ENCODE measurements at places on chromosomes 2 and 18.

DNA sequence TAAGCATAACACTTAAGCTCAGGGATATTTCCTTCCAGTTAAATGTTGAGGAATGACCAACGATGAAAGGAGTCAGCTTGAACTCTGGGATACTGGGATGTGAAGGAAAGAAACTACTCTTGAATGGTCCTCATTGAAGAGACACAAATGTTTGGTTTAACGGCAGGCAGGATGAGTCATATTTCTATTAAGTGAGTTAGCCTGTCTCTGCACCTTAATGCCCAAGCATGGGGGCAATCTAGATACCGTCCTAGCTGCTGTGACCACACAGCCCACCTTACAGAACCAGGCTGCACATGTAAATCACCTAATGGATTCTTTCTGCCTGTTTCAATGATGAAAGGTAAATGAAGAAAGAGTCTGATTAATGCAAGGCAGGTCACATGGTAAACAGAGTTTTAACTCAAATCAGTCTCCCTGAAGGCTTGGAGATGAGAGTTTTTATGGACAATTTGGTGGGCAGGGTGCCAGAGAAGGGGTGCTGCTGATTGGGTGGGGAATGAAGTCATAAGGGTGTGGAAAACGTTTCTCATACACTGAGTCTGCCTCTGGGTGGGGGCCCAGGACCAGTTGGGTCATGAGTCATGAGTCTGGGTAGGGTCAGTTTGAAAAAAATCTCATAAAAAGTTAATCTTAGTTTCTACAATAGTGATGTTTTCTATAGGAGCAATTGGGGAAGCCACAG, 144.6 kb upstream of the MMADHC start:
- DNase-seq: no peak

DNA sequence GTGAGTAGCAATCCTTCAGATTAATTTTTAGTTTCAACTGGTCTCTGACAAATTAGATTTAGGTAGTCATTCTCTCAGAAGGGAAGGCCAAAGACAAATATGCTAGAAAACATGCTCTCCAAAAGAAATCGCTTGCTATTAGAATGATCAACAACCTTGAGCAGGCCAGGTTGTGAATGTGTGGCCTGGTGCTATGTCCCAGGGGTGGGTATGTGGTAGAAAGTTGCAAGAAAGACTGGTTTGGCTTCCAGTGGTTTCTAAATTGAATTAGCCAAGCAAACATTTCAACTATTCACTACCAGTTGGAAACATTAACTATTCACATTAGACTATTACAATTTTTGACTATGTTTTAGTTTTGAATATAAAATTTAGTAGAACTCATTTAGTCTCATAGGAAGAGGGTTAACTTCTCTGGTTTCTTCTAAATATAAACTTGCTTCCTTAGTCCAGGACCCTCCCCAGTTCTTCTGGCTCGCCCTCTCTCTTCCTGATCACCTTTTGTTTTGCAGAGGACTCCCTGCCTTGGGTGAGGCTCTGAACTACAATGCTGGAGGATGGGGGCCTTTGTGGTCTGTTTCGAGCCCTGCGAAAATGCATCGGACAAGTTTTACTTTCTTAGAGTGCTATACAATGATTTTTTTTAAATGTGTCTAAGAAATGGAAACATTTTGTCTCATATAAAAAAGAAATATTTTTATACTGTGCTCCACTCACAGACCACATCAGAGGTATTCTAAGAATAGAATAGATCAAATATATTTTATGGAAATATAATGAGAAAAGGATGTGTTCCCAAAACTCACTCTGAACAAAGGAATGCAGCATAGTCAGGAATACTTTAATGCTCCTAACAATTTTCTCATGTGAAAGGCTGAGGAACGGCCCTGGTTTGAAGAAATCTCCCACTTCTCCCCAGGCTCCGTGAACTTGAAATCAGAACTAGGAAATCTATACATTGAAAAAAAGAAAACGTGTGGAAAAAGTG, 375.0 kb upstream of the ZEB2 start:
- DNase-seq: no peak

DNA sequence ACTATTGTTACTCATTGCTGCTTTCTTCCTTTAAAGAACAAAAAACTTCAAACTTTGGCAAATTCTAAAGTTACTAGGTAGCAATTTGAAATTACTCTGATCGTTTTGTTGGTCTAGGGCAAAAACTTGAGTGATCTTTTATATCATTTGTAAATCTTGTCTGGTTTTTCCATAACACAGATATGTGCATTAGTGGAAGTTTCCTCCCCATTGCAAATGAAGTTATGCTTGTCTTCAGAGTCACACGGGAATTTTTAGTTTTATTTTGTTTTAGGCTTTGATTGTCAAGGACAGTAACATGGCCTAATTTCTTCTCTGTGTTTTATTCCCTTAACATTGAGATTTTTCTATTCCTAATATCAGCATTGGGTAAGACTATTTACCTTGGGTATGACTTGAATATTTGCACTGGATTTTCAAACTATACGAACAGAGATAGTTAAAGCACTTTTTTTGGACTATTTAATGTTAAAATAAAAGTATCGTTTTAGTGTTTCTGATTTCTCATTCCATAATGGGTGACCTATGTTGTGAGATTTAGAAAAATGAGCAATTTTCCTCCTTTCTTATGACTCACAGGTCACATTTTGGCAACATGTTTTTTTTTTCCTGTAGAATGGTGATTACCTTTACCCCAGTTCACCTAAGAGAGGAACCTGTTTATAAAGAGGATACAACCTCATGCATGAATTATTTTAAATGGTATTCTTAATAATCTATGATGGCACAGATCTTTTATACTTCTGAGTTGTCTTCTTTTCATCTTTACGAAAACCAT, 65.0 kb downstream of the BABAM2 start:
- no peak for DNase-seq

GRCh38 chr2:1226766-1227165, 186.5 kb upstream of the TPO start:
- no peak for DNase-seq

DNA sequence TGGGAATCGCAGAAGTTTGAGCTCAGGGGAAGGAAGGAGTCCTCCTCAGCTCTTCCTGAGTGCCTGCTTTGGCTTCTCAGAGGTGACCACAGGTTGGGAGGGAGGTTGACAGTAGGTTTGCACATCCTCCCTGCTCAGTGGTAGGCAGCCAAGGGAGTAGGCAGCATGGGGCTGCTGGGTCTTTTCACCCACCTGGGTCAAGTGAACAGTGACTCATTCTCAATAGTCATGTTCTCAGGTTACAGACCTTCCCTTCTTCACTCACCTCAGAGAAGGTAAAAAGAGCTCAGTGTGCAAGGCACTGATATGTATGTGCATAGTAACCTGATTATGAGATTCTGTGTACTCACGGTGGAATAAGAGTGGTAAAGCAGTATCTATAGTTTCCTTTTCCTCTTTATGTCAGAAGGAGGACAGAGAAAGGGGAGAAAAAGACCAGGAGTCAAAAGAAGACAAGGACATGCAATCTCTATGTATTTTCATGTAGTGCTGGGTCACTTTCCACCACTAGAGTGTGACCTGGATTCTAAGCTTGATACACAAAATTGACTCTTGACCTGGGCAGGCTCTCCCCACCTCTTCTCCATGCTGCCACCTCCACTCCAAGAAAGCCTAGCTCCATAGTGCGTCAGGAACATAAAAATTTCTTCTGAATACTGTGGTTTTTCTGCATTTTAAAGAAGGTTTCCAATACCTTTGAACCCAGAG, 36.5 kb upstream of the ASNSD1 start:
- no peak for DNase-seq

GRCh38 chr2:25589676-25590205, 83.6 kb downstream of the DTNB start:
- no peak for DNase-seq

DNA sequence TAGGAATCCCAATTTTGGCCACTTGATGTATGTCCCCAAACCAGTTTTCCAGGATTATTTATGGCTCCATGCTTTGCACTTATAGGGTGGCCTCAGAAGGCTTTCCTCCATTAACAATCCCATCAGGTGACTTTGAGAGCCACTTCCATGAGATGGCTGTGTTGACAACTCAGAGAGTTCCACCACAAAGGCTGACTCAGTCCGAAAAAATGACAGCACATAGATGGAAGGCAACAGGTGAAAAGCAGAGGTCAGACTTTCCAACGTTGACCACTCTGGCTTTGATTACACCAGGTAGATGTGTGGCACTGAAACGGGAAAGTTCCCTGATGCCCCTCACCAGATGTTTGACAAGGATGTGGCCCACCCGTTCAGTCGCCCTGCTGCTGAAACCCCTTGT, 431.4 kb upstream of the TNP1 start:
- no peak for DNase-seq

GRCh38 chr2:182097571-182098164, 112.0 kb downstream of the PPP1R1C start:
- DNase-seq: no peak

DNA sequence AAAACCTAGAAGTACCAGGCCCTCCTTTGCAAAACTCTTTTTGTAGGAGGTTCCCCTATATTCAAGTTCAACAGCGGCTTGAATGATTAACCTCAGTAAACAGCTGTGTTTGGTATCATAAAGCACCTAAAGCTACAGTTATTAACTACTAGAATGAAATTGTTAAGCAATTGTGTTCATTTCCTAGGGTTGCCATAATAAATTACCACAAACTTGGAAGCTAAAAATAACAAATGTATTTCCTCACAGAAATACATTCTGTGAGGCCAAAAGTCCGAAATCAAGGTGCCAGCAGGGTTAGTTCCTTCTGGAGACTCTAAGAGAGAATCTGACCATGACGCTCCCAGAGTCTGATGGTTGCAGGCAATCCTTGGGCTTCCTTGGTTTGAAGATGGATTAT, 202.1 kb upstream of the ACVR2A start:
- no peak for DNase-seq

DNA sequence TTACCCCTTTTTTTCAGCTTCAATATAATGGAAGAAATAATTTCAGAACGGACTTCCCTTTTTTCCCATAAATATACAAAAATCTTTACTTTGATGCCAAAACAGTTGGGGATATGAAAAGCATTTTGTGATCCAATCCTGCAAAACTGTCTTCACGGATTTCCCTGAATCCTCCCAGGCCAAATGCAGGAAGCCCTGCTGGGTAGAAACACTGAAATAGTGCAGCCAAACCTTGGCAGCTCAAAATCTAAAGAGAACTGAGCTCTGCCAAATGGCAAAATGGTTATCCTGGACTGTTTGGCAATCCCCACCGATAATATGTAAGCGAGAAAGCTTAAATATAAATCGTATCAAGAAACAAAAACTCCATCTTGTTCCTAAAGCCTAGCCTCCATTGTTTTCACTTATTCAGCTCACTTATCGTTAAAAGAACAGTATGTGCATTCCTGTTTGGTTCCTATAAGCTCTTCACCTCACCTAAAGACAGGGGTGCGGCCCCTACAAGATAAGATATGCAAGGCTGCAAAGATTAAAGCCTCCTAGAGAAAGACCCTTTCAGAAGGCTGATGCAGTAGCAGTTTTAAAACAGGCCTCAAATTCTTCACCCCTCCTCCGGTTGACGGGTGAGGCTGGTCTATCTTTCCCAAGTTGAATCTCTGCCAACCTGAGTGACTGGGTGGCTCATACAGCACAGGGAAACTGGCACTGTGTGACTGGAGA, 48.6 kb downstream of the LAMA1 start:
- no peak for DNase-seq

GRCh38 chr2:135798762-135799161, 38.2 kb downstream of the LCT start:
- DNase-seq: no peak

DNA sequence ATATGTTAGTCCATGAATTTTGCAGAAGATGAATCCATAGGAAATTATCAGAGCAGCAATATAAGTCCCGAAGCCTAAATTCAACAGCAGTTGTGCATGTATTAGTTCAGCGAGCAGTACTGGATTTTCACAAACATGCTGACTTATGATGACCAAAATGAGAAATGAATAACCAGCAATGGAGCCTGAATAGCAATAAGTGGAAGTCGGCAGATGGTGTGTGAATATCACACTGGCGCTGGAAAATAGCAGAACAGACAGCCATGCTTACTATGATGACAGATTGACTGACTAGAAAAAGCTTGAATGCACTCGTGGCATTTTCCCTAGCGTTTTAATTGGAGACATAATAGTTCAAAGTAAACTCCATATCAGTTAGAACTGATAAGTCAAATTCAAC, 1114.5 kb downstream of the DSC3 start:
- no peak for DNase-seq

GRCh38 chr2:149394864-149395263, 64.5 kb downstream of the LYPD6 start:
- no peak for DNase-seq

GRCh38 chr2:108418416-108418815, 30.6 kb upstream of the GCC2 start:
- DNase-seq: no peak

DNA sequence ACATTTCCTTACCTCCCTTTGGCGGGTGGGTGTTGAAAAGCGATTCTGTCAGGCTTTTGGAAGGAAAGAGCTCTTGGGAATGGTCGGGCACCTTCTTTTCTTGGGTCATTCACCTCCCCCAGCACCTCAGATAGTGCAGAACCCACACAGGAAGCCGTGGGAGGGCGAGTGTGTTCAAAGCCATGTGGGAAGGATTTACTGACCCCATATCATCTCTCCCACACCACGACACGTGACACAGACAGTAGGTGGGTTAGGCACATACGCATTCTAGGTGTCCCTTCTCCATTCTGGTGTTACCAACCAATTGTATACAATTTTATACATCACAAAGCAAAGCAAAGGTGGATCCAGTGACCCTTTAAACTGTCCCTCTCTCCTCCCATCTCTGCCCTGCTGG, 263.7 kb upstream of the REV1 start:
- DNase-seq: no peak

DNA sequence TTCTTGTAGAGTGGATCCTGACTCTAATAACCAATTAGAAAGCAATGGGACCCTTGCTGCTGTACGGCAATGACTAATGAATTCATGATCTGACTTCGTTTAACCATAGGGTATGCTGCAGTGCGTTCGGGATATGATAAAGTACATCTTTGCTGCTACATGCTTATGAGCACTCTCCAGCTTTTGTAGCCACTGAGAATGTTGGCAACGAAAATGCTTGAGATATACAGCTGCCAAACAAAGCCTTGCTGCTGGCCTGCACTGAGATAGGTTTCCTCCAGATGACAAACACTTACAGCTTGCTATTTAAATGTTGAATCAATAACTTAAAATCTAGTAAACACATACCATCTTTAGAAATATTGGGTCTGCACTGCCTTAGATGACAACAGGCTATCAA, 372.4 kb upstream of the SLC8A1 start:
- DNase-seq: no peak

DNA sequence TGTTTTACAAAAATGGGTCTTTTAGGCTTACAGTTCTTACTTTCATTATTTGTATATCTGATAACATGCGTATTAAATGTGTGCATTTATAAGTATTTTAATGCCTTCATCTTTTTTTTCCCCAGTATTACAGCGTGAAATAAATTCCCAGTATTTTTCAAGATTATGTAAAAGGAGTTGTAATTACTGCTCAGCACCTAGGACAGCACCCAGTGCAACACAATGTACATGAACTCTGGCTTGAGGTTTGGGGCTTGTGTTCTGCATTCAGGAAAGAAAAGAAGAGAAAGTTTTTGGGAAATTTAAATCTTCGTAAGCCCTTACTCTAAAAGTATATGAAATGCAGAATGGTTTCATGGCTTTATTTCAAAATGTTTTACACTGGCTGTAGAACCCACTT, 16.7 kb downstream of the ZNF638 start:
- no peak for DNase-seq

Measured in AG09319 (cell line).